ENCODE measurements at places on chromosomes 13 and 19.

GRCh38 chr19:28840891-28841290 lies 372.1 kb downstream of the UQCRFS1 start:
- no peak for DNase-seq

GRCh38 chr13:75222031-75222430 lies 259.9 kb downstream of the TBC1D4 start:
- peak; percentile 69 for DNase-seq

- peak; percentile 81 for DNase-seq
Observed at GRCh38 chr13:29520671-29521070, 74.8 kb downstream of the SLC7A1 start.

DNA sequence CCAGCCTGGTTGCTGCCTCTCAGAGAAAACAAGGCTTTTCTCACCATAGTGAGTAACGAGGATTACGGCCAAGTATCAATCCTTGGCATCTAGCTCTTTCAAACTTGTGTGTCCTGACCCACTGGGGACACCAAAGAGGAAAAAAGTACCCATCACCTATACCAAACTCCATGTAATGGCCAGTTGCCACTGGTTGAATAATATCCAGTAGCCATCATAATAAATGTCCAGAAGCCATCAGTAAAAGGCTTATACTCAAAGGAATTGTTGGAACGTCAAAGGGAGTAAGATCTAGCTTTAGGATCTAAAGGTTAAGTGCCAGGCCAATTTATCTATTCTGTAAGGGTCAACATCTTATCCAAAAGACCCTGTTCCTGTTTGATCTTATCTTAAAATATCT lies 91.1 kb downstream of the PTPRS start:
- DNase-seq = no peak

DNA sequence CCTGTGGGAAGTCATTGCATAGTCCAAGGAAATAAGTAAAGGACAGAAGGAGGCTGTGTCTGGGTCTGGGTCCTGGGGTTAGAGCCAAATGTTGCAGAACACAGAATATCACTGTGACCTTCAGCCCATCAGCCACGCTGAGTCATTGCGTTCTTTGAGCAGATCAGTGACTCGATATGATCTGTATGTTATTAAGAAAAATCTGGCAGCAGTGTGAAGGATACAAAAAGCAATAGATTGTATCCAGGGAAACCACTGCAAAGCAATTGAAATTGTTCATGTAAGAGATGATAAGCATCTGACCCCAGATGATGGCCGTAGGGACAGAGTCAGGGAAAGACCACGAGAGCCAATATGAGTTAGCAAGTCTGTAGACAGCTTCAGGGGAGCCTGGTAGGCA lies 1575.1 kb upstream of the SLC10A2 start:
- DNase-seq = no peak

GRCh38 chr13:50244713-50245574 lies 229.7 kb downstream of the KCNRG start:
- peak; percentile 93 for DNase-seq

- peak; percentile 38 for DNase-seq
Observed at GRCh38 chr19:1591421-1592023, 1.1 kb downstream of the MBD3 start.

- DNase-seq = no peak
Observed at GRCh38 chr19:57643734-57644133, 10.8 kb downstream of the ZNF211 start.

- no peak for DNase-seq
Observed at GRCh38 chr19:6374161-6374709, 1.5 kb downstream of the PSPN start.

Data from foreskin fibroblast (primary cell).